Activated naive CD4-positive, alpha-beta T cell treated with anti-CD3 and anti-CD28 coated beads, Interleukin-2, amount 50 U/mL, for 72 hours (primary cell): ENCODE measurements at places on chromosomes 16 and 17. TPM values are rescaled to one million over a fixed set of nuclear protein-coding genes. Genes with fewer than 3 reads are reported as not detected.

The RCVRN gene
- not detected for total RNA-seq

The CPHXL2 gene
- total RNA-seq = not detected

The TM4SF5 gene
- total RNA-seq = not detected

The SNX20 gene
- 48.4 TPM for total RNA-seq

The QPRT gene
- 14.5 TPM for total RNA-seq

The ASPA gene
- 0.16 TPM for total RNA-seq

The ACSM5 gene
- total RNA-seq = not detected

The RFNG gene
- total RNA-seq = 24.2 TPM

The GPR179 gene
- 0.02 TPM for total RNA-seq

The HAP1 gene
- not detected for total RNA-seq

The PABPN1L gene
- total RNA-seq = not detected

The KDM8 gene
- 9.2 TPM for total RNA-seq

DNA sequence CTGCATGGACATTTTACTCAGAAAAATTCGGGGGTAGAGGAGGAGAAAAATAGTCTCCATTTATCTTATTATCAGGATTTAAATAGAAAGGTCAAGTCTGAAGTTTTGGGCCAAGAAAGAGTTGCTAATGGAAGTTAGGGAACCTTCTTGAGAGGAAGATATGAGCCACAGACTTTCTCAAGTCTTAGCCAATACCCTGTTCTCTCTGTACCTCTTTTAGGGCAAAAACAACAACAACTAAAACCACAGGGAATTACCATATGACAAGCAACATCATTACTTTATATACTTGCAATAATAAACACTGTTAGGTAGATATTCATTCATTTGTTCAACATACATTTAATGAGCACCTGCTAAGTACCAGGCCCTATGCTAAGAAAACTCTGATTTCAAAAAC, 282.2 kb upstream of the CDH5 start:
- no peak for DNase-seq

DNA sequence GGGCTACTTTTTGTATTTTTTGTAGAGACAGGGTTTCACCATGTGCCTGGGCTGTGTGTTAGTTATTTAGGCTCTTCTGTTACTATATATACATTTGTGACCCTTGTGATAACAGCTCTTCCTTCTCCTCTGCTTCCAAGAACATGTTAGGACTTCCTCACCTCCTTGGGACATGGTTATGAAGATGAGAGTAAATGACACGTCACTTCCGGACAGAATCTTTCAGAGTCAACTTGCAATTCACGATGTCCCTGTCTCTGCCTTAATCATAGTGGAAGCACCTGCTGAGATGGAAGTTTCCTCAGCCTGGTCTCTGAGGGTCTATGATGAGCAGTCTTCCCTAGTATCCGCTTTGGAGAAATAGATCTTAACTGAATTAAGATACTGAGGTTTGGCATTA, 42.9 kb downstream of the CCDC42 start:
- DNase-seq = no peak

- DNase-seq = no peak
Observed at GRCh38 chr16:66856184-66856730, 12.0 kb downstream of the CA7 start.

DNA sequence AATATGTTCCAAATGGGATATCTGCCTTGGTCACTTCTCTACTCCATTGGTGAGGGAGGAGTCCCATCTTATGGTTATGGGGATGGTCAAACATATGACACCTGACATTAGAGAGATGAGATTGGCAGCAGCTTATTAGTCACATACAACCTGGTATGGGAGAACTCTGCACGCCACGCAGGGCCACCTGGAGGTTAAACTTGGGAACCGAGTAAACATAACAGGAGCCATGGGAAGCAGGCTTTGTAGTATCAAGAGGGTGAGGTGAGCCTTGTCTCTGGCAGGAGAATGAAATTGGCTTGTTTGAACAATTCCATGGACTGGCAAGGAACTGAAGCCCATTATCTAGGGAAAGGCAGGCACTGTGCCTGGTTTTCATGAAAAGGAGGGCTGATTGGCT, 238.7 kb upstream of the ELAC2 start:
- no peak for DNase-seq

GRCh38 chr17:57599271-57600045, 145.6 kb downstream of the CCDC182 start:
- no peak for DNase-seq

DNA sequence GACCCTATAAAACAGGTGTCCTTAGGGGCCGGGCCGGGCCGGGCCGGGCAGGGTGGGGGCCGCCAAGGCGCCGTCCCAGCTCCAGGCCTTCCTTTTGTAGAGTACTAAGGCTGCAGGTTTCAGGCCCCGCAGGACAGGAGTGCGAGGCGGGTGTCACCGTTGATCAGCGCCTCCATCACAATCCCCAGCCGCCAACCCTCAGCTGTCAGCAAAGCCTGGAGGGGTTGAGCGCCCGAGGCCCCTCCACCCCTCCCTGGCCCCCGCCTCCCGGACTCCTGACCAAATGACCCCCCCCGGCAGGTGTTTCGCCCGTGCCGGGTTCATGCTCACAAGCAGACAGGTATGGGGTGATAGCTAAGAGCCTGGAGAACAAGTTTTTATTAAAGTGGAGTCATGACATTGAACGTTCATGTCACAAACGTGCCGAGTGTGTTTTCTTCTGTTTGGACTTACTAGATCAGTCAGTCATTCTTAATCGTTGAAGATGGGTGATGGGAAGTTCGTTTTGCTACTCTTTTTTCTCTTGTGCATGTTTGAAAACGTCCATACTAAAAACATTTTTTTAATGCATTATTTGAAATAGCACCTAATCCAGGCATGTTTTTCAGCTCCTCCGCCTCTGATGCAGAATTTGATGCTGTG, 534 bp downstream of the ARL2BP start:
- DNase-seq = no peak

- no peak for DNase-seq
Observed at GRCh38 chr16:89863741-89864526, 9.5 kb upstream of the TCF25 start.

DNA sequence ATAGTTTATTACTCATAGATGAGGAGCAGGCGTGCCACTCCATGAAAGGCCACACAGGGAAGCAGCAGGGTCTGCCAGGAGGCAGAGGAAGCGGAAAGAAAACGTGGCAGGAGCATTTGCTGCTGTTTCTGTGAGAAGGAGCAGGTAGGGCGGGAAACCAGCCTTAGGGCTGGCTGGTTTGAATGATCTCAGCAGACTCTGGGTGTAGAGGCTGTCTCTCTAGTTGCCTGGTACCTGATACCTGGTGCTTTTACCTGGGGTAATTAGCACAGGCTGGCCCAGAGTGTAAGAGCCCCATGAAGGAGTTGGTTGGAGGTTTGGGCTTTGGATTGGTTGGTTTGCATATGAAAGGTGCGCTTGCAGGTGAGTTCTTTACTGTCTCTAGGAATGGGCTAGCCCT, 205.0 kb upstream of the CACNG3 start:
- DNase-seq = no peak

- no peak for DNase-seq
Observed at GRCh38 chr17:72693151-72693878, 399.2 kb downstream of the SLC39A11 start.

DNA sequence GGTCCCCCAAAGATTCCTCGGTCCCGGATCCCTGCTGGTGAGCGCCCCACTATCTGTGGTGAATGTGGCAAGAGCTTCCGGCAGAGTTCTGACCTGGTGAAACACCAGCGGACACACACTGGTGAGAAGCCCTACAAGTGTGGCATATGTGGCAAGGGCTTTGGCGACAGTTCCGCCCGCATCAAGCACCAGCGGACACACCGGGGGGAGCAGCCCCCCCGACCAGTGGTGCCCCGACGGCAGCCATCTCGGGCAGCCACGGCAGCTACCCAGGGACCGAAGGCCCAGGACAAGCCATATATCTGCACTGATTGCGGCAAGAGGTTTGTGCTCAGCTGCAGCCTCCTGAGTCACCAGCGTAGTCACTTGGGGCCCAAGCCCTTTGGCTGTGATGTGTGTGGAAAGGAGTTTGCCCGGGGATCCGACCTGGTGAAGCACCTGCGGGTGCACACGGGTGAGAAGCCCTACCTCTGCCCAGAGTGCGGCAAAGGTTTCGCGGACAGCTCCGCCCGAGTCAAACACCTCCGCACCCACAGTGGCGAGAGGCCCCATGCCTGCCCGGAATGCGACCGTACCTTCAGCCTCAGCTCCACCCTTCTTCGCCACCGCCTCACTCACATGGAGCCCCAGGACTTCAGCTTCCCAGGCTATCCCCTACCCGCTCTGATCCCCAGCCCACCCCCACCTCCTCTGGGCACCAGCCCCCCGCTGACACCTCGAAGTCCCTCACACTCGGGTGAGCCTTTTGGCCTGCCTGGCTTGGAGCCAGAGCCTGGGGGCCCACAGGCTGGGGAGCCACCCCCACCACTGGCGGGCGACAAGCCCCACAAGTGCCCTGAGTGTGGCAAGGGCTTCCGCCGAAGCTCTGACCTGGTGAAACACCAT, 2.8 kb downstream of the ZNF48 start:
- DNase-seq = no peak

GRCh38 chr17:17874478-17874877, 37.7 kb upstream of the SREBF1 start:
- no peak for DNase-seq

- DNase-seq = peak; percentile 38
Observed at GRCh38 chr16:4693956-4694641, 737 bp downstream of the NUDT16L1 start.

- no peak for DNase-seq
Observed at GRCh38 chr16:56743840-56744239, 13.9 kb downstream of the NUP93 start.

DNA sequence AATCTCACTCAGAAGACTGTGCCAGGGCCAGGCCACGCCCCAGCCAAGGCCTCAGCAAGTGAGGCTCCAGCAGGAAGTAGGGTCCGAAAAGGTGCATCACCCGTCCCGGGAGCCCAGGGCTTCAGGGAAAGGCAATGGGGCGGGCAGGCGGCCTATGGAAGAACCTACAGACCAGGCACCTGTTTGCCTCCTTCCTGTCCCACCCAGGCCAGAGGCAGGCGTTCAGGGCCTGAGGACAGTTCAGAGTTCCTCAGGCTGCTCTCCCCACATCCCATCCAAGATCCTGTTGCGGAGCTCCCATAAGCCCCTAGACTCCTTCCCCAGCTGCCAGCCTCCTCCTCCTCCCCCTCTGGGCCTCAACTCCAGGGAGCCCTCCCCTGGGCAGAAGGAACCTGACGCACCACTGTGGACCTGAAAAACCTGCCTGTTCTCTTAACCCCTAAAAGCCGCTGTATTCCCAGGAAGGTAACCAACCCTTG, 2.3 kb downstream of the CLUH start:
- DNase-seq = no peak

DNA sequence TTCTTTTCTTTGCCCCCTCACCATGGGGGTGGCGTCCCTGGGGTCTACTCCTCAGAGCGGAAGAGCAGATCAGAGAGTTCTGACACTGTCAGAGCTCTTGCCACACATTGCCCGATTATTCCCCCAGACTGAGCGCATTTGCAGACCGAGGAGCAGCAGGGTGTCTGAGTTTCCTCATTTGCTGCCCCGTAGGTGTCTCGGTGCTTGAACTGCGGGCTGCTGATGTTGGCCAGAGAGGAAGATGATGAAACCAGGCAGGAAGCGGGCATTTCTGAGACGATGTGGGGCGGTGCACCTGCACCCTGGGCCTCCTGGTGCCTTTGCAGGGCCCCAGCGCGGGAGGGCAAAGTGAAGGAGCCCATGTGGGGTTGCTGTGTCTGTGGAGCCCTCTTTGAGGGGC, 55.2 kb downstream of the ARSG start:
- peak; percentile 75 for DNase-seq

GRCh38 chr16:4376126-4376892, 4.7 kb downstream of the VASN start:
- DNase-seq = no peak

- DNase-seq = peak; percentile 94
Observed at GRCh38 chr16:30984669-30985400, at the start of gene HSD3B7. TSS of gene HSD3B7 (plus strand) at chr16:30985207. CDS start at chr16:30985659, 452 bp downstream.

- no peak for DNase-seq
Observed at GRCh38 chr17:69696650-69697049, 282.2 kb downstream of the MAP2K6 start.

- DNase-seq = no peak
Observed at GRCh38 chr17:73914536-73915274, 270.5 kb upstream of the SDK2 start.

GRCh38 chr16:59170099-59170712, 436.1 kb upstream of the GOT2 start:
- DNase-seq = no peak

DNA sequence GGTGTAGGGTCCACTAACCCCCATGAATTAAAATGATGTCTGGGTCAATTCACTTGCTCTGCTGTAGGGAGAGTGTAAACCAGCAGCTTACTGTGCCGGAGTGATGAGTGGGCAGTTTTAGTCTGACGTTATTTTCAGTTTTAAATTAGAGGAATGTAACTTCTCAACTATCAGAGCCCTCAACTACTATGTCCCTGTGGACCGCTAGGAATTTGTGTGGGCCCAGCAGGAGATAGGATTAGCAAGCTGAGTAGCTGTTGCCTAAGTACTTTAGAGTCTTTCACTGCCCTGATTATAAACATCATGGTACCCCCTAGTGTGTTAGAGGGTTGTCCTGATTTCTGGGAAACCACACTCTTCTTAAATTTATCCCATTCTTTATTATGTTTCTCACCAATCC, 11.4 kb downstream of the MARVELD3 start:
- DNase-seq = no peak

DNA sequence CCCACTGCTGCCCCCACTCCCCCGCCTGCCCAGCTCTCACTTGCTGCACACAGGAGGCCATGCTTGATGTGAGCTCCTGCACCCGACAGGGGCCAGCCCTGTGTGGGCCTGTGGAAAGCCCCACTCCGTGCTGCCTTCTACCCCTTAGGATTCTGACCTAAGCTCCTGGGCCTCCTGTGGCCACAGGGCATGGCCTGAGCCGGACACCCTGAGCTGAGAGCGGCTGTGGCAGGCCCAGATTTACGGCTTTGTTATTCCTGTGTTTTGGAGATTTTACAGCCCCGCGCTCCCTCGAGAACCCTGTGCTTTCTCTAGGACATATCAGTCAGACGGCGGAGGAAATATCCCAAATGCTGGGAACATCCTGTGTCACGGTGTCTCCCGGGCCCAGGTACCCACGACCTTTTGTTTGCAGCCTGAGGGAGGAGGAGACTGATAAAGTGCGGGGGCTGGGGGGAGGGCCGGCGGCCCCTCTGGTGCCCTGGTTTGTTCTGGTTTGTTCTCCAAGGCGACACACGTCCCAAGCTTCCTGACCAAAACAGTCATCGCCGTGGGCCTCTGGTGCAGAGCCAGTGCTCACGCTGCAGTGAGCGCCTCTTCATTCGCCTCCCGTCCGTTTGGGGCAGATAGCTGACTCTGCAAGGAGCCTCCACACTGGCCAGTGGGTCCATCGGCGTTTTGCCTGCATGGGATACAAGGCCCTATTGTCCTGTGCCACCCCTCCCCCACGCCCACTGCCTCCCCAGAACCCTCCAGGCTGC, 363.4 kb downstream of the C16orf95 start:
- no peak for DNase-seq

DNA sequence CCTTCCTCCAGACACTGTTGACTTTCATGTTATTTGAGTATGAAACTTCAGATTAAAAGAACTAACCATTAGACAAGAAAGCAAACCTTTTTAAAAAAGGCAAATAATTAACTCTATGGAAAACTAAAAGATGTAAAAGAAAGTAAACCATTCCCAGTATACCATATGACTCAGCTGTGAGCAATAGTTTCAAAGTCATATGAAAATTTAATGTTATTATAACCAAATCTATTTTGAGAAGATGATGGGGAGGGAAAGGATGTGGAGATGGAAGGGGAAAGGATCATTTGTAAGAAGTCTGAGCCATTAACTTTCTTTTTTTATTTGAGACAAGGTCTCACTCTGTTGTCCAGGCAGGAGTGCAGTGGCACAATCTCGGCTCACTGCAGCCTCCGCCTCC, 131.8 kb downstream of the IRX5 start:
- DNase-seq = no peak

GRCh38 chr16:65975049-65975708, 391.3 kb upstream of the CDH5 start:
- no peak for DNase-seq
